ENCODE measurements at places on chromosomes 7 and 10. TPM values are rescaled to one million over a fixed set of nuclear protein-coding genes. Genes with fewer than 3 reads are reported as not detected.

CNPY1 gene
- total RNA-seq, result not detected

SHTN1 gene
- 4.2 TPM for total RNA-seq

SFTPA1 gene
- not detected for total RNA-seq

FOXP2 gene
- total RNA-seq, result 0.65 TPM

EPDR1 gene
- 1.3 TPM for total RNA-seq

CALHM1 gene
- total RNA-seq, result not detected

C10orf62 gene
- not detected for total RNA-seq

LRIT1 gene
- total RNA-seq, result not detected

CCT6A gene
- 322 TPM for total RNA-seq

PTF1A gene
- not detected for total RNA-seq

SKIDA1 gene
- 0.46 TPM for total RNA-seq

CYP3A4 gene
- total RNA-seq, result not detected

BAMBI gene
- 1.3 TPM for total RNA-seq

LRRD1 gene
- total RNA-seq, result under 0.01 TPM

LMBR1 gene
- total RNA-seq, result 53.9 TPM

HOXA4 gene
- total RNA-seq, result 0.30 TPM

STEAP1 gene
- 59.0 TPM for total RNA-seq

TRIL gene
- 0.30 TPM for total RNA-seq

BHLHA15 gene
- total RNA-seq, result 1.1 TPM

SP8 gene
- not detected for total RNA-seq

GRID1 gene
- not detected for total RNA-seq

MMD2 gene
- total RNA-seq, result not detected

ACSM6 gene
- total RNA-seq, result not detected

DNAJC2 gene
- total RNA-seq, result 31.5 TPM

LIPF gene
- total RNA-seq, result not detected

GNGT1 gene
- total RNA-seq, result not detected

ING3 gene
- 17.2 TPM for total RNA-seq

C10orf105 gene
- 0.15 TPM for total RNA-seq

HDAC9 gene
- 0.65 TPM for total RNA-seq

ADAM12 gene
- 0.91 TPM for total RNA-seq

MRLN gene
- not detected for total RNA-seq

COL13A1 gene
- 37.2 TPM for total RNA-seq

PLAU gene
- total RNA-seq, result 26.6 TPM

PCLO gene
- total RNA-seq, result under 0.01 TPM

CUZD1 gene
- total RNA-seq, result 0.91 TPM
